Amniotic stem cell (primary cell): ENCODE measurements at places on chromosomes 2 and 18.

- DNase-seq, result peak; percentile 5
These were observed 170.7 kb downstream of the ZNF804A start for GRCh38 chr2:184769023-184769422.

DNA sequence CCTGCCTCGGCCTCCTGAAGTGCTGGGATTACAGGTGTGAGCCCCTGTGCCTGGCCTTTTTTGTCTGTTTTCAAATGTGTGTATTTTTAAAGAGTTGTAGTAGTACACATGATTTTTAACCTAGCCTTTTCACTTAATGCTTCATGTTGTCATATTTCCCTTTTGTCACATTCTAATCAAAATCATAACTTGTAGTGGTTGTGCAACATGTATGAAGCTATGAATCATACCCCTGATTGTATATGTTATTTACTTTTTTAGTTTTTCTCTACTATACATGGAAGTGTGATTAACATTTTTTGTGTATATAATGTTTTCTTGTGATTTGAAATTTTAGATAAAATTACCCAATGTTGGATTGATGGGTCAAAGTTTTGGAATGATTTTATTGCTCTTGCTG, 8.5 kb downstream of the GEN1 start:
- DNase-seq, result no peak

DNA sequence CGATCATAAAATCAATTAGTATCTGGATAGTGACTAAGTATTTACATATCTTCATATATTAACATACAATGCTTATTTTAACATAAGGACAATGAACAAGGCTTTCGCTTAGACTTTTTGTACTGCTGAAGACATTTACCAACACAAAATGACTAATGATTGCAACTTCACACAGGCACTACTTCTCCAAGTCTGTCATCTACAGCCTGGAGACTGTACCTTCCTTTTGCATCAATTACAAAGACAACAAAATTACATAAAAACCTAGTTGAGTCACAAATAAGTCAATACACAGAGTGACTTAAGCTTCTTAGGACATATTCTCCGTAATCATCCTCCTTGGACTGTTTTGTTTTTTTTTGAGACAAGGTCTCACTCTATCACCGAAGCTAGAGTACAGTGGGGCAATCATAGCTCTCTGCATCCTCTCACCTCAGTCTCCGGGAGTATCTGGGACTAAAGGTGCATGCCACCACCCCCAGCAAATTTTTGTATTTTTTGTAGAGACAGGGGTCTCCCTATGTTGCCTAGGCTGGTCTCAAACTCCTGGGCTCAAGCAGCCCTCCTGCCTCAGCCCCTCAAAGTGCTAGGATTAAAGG, 15.9 kb downstream of the PUM2 start:
- no peak for DNase-seq

GRCh38 chr18:24246143-24246542, 107.3 kb downstream of the CABYR start:
- DNase-seq, result no peak

DNA sequence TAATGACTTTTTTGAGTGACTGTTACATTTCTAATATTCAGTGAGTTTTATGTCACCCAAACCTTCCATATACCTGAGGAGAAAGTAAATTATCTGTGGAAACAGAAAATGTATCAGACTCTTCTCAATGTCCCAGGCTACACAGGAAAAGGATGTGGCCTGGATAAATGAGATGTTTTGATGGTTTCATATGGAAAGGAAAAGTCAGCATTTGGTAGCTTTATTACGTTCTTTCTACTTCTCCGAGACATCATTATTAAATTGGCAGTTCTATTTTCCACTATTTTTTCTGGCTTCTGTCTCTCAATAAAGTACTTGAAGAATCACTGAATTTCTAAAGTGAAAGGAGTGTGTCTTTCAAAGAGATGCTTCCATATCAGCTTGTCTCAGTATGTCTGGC, 847.0 kb upstream of the CRIM1 start:
- DNase-seq, result no peak

- no peak for DNase-seq
These were observed 46.5 kb upstream of the COL5A2 start for GRCh38 chr2:189226017-189226416.

- DNase-seq, result no peak
These were observed 56.8 kb upstream of the MAPRE3 start for GRCh38 chr2:26913606-26913998.

GRCh38 chr2:112671801-112672200, 26.1 kb downstream of the SLC20A1 start:
- no peak for DNase-seq

DNA sequence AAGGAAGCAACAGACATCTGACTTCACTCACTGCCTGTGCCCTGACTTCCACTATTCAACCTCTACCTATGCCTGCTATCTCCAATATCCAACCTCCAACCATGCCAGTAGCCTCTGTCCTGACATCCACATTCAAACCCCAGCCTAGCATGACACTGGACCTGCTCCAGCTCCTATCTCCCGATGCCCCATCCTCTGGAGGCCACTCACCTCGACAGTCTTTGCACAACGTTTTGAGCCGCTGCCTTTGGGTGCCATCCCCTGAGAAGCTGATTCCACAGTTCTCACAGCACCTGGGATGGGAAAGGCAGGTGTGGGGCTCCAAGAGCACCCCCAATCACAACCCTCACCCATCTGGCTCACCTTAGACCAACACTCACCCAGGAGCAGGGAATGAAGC, 4.9 kb downstream of the MBD1 start:
- DNase-seq, result no peak

DNA sequence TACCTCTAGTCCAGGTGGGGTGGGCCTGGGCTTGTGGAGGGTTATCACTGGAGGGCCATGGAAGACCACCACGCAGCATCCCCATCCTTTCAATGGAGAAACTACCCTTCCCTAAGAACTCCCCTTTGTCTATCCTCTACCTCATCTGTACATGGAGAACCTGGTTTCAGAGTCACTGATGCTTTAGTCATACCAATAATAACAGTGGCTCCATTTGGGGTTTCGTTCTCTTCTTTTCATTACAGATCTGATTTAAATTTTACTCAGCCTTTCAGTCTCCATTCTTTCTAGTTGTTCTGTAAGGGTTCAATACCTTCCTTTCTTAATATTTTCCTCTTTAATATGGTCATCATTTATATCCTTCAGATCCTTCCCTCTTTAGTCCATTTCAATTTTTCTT, 54.6 kb upstream of the ZFP36L2 start:
- DNase-seq, result no peak

GRCh38 chr2:186855216-186855615, 6.2 kb upstream of the ZSWIM2 start:
- DNase-seq, result no peak

GRCh38 chr2:36165132-36165531, 190.4 kb upstream of the CRIM1 start:
- DNase-seq, result no peak

DNA sequence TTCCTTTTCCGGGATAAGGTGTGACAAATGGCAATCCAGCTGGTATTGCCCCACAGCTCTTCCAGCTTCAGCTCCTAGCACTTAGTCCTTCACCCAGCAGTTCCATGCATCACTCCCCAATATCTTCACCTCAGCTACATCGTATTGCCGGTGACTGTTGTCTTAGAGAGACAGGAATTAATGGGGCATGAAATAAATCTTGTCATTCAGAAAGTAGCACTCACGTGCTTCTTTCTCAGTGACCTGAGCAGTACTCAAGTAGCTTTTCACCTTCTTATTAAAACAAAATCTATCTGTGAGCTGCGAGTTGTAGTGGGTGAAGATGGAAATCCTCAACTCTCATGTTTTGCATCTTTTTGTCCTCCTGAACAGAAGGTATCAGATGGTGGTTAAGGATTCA, 72.8 kb downstream of the PTH2R start:
- DNase-seq, result no peak

GRCh38 chr2:40098786-40099470, 319.9 kb upstream of the THUMPD2 start:
- DNase-seq, result no peak

DNA sequence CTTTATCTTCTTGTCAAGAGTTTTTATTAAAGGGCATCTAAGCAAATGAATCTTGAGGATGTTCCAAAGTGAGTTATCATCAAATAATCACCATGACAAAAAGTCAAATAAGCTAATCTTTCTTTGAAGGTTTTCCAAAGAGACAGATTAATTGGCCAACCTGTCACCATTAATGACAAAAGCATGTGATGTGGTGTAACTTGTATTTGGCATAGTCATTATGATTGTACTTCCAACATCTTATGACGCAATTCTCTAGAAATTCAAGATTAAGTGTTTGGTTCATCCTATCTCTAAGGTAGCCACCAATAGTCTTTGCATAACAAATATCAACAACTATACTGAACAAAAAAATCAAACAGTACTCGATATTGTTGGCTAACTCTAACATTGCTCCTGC, 28.6 kb downstream of the RBMS1 start:
- DNase-seq, result no peak

DNA sequence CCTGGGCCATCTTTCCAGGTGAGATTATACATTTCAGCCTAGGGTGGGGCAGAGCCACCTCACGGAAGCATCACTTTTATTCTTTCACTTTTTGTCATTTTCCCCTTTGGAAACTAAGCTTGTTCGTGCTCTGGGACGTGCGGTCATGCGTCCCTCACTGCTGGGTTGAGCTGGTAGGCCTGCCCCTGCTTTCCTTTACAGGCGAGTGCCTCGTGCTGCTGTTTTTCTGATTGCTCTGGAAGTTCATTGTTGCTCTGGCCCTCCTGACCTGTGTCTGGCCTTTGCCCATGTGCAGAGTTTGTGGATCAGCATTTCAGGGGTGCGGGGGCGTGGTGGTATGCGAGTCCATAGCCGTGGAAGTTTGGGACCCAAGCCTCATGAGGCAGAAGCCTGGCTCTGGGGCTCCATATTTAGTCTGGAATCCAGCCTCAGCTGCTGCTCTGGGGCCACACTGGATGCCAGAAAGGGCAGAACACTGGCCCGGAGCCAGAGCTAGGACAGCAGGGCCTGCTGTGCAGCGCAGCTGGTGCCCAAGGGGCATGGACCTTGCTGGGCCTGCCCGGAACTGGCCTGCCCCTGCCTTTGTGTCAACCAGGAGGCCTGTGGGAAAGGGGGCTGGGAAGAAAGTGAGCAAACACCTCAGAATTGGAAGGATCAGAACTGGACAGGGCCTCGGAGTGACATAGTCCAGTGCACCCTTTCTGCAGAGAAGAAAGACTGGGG, 51.1 kb downstream of the CTIF start:
- DNase-seq, result no peak

DNA sequence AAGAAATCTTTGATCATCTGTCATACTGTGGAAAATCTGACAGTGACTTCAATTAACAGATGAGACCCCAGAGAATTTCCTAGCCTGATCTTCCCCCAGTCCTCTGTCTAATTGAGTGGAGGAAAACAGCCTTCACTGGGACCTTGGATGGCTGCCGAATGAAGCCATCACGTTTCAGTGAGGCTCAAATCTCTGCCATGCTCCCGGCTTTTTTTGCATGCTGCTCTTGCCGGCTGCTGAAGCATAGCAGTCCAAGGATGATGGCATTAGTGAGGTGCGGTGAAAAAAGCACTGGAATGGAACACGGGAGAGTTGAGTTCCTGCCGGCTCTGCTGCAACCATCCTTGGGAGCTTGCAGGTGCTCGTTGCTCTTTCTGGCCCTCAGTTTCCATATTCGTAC, 430.5 kb downstream of the SLC4A3 start:
- no peak for DNase-seq
